ENCODE measurements at places on chromosomes 5 and 9.

- no peak for DNase-seq
Observed at GRCh38 chr5:55623789-55624188, 88.3 kb downstream of the SLC38A9 start.

- no peak for DNase-seq
Observed at GRCh38 chr5:42810834-42811590, 680 bp downstream of the SELENOP start.

DNA sequence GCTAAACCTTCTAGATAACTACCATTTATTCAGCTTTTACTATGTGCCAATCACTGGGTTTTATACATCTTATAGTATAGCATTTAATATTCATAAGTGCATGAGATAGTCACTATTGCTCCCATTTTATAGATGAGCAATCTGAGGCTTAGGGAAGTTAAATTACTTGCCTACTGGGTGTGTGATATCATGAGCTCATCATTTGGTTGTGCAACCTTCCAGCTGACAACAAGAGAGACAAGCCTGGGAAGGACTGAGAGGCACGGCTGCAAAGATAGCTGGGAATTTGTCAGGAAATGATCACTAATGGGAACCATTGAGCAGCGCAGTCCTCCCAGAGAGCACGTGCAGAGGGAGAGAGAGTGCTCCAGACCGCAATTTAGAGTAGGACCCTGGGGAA is 481.6 kb upstream of the KIF2A start:
- no peak for DNase-seq

GRCh38 chr5:58499941-58500340 is 8.7 kb downstream of the GAPT start:
- DNase-seq: no peak

DNA sequence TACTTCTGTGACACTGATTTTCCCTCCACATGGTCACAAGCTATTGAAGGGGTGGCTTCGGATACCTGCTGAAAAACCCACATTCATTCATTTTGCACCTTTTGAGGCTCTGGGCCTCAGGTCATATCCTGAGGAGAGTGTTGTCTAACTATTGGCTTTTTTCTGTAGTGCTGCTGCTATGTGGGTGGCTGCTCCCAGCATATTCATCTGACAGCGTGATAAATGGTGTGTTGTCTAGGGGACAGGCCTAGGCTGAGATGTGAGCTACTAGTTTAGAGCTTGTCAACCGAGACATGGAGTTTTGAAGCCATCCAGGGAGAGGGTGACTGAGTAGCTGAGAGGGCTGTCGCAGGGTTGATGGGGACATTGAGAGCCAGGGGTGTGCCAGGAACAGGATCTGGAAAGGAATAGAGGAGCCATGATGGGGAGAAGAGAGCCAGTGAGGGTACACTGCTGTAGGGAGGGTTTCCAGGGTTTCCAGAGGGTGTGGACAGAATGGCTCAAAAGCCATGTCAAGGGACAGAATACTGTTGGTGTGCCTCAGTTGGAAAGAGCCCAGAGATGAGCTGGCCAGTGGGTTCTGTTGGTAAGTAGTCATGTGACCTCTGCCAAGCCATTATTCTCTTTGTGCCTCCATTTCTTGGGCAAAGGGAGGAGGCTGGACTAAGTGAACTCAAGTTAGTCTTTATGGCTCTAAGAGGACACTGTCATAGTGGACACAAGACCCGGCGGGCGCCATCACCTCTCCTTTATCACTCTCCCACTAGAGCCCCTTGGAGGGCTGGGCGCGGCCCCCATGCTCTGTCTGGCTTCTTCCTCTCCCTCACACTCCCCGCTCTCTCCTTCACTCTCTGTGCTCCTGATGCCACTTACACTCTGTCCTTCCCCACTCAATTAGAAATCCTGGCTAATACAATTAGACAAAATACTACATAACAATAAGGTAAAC is 19.9 kb downstream of the ADCY2 start:
- DNase-seq: no peak

- DNase-seq: no peak
Observed at GRCh38 chr5:74027732-74028338, 401.8 kb downstream of the ARHGEF28 start.

- no peak for DNase-seq
Observed at GRCh38 chr5:138438003-138438723, 694 bp upstream of the REEP2 start.

GRCh38 chr5:66646570-66646969 is 50.4 kb downstream of the MAST4 start:
- DNase-seq: no peak

- DNase-seq: no peak
Observed at GRCh38 chr9:124474151-124474550, 23.9 kb downstream of the ADGRD2 start.

GRCh38 chr9:8158574-8158973 is 359.0 kb upstream of the DMAC1 start:
- DNase-seq: no peak

- no peak for DNase-seq
Observed at GRCh38 chr5:20300110-20300509, 312.1 kb upstream of the CDH18 start.

DNA sequence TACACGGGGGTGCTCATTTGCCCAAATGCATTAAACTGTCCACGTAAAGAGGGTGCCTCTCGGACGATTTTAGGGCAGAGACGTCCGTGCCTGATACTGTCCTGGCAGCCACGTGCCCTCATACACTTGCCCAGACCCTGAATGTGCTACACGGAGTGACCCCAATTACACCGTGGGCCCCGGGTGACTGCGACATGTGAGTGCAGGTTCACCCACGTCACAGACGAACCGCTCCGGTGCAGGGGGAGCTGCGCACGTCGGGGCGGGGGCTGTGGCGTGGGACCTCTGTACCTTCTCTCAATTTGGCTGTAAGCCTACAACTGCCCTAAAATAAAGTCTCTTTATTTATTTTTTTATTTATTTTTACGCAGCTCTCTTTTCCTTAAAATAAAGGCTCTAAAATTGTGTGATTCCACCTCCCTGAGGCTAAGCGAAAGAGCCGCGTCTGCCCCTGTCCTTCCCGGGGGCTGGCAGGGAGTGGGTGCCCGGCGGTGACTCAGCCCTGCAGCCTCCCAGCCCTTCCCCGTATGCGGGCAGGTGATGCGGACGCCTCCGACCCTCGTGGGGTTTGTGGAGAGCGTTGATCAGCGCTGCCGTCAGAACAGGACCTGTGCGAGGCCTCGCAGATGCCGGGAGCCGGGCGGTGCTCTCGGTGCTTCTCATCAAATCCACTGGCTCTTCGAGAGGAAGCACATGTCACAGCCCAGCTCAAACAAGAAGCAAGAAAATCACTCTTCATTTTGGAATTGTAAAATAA is 9.2 kb upstream of the EGFL7 start:
- DNase-seq: no peak

DNA sequence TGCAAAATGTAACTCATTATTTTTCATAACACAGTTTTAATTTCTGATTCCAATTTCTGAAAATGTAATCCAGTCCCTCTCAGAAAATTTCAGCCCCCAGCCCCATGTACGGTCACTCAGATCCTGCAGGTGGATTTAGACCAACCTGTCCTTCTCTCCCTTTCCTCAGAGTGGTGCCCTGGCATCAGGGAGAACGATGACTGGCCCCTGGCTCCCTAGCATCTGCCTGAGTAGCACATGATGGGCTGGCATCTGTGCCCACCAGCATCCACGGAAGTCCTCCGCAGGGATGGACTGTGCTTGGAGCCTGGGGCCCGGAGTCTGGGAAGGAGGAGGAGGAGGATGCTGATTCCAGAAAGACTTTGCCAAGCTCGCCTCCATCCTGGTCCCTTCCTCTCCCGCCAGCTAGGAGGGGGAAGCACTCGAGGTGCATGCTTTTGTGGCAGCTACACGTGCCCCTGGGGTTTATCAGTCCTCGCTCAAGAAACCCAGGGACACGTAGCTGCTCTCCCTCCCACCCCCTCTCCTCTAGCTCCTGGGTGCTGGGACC is 54.4 kb upstream of the RUFY1 start:
- no peak for DNase-seq

DNA sequence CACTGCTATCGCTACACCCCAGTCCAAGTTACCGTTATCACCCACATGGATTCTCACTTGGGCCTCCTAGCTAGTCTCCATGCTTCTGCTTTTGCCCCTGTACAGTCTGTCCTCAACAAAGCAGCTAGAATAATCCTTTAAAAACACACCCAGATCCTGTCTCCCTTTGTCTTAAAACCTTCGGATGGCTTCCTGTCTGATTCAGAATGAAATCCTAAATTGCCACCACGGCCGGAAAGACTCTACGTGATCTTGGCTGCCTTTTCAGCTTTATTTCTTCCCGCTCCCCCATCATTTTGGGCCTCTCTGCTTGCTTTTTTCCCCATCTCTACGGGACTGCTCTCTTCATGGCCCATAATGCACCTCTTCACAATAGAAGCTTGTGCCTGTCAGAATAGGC is 33.4 kb downstream of the GDNF start:
- DNase-seq: no peak

GRCh38 chr9:35448496-35448895 is 41.4 kb upstream of the RUSC2 start:
- DNase-seq: no peak

DNA sequence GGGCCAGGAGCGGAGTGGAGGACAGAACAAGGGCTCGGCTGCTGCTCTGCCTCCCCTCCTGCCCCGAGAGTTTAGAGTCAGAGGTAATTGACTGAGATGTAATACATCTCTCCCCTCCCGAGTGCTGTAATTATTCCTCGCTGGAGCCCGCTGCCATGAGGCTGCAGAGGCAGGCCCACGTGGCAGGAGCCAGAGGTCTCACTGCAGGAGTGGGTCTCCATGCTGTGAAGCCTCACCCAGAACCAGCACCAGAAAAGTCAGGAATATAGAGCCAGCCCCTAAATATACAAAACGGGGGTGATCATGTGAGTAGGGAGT is 2.5 kb downstream of the FAM163B start:
- peak; percentile 18 for DNase-seq

DNA sequence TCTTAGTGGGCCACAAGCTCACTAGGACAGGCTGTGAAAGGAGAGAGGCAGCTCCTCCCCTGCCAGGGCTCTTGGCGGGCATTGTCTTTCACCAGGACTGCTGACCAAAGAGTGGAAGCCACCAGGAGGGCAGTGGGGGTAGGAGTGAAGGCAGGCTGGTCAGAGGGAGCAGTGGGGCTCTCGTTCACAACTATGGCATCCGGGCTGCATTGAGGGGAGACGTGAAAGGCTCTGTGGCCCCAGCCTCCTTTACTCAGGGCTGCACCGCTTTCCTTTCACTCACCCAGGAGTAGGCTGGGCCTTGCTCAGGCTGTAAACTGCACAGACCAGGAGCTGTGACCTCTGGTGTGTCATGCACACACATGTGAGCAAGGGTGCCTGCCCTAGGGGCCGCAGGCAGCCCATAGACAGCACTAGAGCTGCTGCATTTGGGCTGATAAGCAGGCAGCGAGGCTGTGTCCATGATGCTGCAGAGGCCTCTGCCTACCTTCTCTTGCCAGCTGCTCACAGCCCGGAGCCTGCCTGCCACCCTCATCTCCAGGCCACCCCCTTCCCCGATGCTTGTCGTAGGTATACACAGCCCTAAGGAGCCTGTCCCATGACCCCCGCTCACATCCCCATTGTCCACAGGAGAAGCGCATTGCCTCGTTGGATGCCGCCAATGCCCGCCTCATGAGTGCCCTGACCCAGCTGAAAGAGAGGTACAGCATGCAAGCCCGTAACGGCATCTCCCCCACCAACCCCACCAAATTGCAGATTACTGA is 130.4 kb downstream of the DAB2IP start:
- DNase-seq: no peak

DNA sequence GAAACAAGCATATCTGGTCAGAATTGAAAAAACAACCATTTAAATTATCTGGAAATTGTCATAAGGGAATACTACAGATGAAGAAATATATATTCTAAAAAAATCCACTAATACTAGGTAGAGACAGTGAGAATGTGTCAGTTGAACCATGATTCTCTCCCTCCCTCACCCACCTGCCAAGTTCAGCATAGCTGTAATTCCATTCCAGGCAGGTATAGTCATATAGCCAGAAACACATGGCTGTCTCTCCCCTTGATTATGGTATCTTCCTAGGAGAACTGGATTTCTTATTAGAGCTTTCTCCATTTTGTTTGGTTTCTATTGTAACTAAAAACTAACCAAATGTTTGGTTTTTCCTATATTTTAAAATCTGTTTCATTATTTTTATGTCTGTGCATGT is 509.2 kb downstream of the CDH10 start:
- no peak for DNase-seq

GRCh38 chr9:7336356-7337065 is 463.1 kb downstream of the DMAC1 start:
- DNase-seq: peak; percentile 99

Data from DMS79 (cell line).